Effector memory CD4-positive, alpha-beta T cell (primary cell): ENCODE measurements at places on chromosomes 12 and 14.

- no peak for DNase-seq
Observed at GRCh38 chr12:83190631-83191390, 504.1 kb downstream of the TMTC2 start.

DNA sequence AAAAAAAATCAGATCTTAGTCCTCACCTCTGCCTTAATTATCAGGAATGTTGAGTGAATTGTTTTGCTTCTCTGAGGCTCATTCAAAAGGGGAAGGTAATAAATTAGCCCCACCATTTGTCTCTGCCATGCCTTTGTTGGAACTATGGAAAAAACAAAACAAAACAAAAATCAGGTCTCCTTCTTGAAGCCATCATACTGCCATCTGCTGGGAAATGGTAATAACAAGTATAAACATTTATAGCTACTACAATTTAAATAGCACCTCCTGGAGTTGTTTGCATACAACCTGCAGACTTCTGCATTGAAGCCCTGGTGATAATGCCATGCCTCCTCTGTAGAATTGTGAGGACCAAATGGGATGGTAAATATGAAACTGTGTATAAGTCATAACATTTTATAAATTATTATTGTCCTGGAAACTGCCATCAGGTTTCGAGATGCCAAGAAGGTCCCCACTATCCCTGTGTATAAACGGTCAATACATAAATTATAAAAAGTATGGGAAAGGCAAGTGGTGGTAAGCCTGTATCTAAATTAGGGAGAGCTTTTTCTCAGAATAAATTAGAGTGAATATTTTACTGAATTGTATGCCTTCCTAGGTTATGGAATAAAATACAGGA, 87.2 kb upstream of the FGD4 start:
- no peak for DNase-seq

DNA sequence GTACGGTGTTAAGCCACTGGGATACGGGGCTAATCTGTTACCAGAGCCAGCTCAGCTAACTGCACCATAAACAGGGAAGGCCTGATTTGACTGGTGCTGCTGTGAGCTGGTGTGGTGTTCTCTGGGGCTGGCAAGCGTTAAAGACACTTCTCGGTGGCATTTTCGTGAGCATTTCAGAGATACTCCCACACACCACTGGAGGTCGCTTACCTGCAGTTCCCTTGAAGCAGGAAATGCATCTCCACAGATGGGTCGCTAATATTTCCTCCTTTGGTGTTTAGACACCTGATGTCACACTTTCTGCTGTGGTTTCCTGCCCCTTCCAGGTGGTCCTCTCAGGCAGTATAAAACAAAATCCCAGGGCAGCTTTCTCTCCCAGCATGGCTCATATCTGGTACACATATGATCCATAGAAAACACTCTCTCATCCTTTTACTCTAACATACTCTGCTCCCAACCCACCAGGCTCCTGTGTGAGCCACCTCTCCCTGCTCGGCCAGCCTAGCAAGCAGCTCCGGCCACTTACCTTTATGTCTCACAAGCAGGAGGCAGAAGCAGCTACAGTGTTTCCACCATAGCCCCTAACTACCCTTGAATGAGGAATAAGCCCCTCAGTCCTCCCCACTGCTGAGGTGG, 129.9 kb upstream of the GRIN2B start:
- DNase-seq, result no peak

GRCh38 chr12:58703866-58704265, 216.4 kb downstream of the LRIG3 start:
- no peak for DNase-seq

- DNase-seq, result no peak
Observed at GRCh38 chr12:27521066-27521465, 2.9 kb upstream of the PPFIBP1 start.

DNA sequence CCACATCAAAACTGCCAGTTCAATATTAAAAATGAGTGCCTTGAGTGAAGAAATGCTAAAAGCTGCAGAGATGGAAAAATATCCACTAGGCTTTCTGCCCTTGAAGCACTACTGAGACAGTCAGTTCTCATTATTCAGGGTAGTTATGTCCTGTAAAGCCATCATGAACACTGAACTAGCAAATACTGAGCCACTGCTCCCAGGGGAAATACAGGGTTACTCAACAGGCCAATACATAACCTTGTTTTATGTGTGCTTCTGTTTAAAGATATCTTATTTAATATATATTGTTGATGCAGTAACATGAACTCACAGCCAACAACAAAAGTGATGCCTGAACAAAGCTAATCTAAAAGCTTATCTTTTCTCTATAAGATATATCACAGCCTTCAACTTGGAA, 3.3 kb downstream of the RAD52 start:
- no peak for DNase-seq

GRCh38 chr14:75794615-75795038, 133.6 kb downstream of the TTLL5 start:
- DNase-seq, result no peak

GRCh38 chr12:29743077-29743476, 40.7 kb downstream of the TMTC1 start:
- DNase-seq, result no peak

- no peak for DNase-seq
Observed at GRCh38 chr14:88195676-88196075, 127.4 kb downstream of the KCNK10 start.

DNA sequence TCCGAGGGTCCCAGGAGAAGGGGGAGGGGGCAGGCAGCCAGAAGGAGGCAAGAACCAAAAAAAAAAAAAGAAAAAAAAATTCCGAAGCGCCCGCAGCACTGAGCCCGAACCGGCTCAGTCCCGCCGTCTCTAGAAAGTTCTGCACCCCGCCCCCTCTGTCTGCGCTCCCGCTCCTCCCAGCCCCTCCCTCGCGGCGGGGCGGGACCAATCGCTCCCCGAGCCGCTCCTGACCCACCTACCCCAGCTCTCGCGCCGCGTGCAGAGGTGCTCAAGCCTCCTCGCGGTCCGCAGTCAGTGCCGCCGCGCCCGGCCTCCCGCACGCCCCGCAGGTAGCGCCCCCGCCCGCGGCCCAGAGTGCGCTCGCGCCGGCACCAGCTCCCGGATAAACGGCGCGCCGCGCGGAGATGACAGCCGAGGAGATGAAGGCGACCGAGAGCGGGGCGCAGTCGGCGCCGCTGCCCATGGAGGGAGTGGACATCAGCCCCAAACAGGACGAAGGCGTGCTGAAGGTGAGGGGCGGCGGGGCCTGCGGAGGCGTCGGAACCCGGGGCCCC, at the start of gene FKBP4:
FKBP4 (plus strand) TSS at position 235 of the 554 bp plus-strand sequence; CDS start at position 405, 170 bp downstream.
- DNase-seq, result peak; percentile 82

- DNase-seq, result no peak
Observed at GRCh38 chr12:80798281-80798680, 81.6 kb downstream of the MYF5 start.

GRCh38 chr12:99611117-99611516, 36.4 kb upstream of the GARIN6 start:
- DNase-seq, result no peak

- DNase-seq, result no peak
Observed at GRCh38 chr12:47707355-47707754, 1.5 kb upstream of the RPAP3 start.

- DNase-seq, result peak; percentile 52
Observed at GRCh38 chr12:124456652-124457152, 110.7 kb downstream of the NCOR2 start.

- DNase-seq, result no peak
Observed at GRCh38 chr14:102565331-102565887, 27.0 kb upstream of the RCOR1 start.

GRCh38 chr12:3834774-3835173, 38.4 kb downstream of the PARP11 start:
- DNase-seq, result no peak

DNA sequence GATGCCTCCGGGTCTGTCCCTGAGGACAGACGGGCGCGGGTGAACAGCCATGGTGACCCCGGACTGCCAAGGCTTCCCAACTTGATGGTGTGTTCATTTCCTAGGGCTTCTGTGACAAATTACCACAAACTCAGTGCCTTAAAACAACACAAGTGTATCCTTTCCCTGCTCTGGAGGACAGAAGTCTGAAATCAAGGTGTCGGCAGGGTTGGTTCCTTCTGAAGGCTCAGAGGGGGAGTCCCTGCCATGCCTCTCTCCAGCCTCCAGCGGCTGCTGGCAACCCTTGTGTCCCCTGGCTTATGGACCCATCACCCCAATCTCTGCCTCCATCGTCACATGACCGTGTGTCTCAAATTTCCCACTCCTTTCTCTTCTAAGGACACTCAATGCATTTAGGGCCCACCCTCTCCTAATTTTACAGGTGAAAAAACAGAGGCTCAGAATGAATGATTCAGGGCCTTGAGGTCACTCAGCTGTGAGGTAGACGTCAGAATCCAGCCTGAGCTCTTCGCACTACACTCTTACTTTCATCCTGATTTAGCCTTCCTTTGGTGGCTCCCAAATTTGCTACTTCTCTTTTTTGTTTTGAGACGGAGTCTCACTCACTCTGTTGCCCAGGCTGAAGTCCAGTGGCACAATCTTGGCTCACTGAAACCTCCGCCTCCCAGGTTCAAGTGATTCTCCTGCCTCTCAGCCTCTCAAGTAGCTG, 45.4 kb downstream of the VCPKMT start:
- DNase-seq, result no peak

DNA sequence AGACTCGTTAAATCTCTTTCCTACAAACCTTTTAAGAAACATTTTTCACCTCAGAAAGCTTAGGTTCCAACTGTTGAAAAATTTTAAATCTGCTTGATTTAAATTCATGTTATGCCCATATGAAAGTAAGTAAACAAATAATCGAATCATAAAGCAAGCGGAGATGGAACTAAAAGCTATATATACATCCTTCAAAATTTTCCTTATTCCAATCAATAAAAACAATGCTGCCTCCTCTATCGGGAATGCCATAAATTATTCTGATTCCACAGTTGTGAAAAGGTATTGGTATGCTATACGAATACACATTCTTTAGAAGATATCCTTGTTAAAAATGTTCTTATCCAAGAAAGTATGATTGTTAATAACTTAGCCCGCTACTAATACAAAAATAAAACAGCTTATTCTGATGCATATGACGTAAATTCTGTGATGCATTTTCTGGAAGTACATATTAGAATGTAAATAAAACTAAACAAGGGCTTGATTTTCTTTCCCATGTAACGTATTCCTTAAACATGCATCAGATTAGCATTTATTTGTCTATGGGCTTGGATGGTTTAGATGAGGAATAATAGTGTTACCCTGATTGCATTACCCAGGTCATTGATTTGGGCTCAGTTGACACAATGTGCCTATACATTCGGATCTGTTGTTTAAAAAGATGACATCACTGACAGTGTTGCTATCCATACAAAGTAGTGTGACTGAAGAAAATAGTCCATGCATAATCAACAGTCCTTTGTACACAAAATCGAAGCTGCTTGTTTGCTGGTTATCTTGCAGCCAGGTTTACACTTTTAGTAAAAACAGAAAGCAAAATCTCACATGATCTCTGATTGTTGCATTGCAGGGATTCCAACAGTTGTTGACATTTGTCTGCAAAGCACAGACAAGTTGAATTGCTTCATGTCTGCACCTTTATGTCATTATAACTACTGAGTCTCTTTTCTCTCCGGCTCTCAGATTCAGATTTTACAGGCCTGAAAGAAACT, 656 bp upstream of the DTD2 start:
- DNase-seq, result no peak

DNA sequence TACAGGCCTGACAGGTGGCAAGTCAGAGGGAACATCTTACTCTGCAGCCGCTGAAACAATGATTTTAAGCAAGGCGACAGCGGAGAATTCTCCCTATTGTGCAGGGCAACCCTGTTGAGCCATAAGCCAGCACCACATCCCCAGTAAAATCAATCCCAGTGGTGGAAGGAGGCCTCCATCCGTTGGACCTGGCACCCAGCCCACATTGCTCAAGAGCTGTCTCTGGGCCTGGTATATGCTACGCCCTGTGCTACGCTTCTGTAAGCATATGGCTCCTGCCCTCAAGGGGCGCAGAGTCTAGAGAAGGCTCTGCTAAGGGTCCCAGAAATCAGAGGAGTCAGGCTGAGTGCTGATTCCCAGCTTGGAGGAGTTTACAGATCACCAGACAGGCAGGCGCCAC, 265.5 kb downstream of the CACNA1C start:
- no peak for DNase-seq

- DNase-seq, result no peak
Observed at GRCh38 chr12:58414398-58414871, 473.1 kb downstream of the ATP23 start.
